Cerebellum (tissue), 4 donors: ENCODE measurements at places on chromosomes 7 and 10. TPM values are rescaled to one million over a fixed set of nuclear protein-coding genes. Genes with fewer than 3 reads are reported as not detected.

The AFAP1L2 gene
- 9.8 TPM for total RNA-seq

The NUPR2 gene
- 0.82 TPM for total RNA-seq

The ACHE gene
- 14.4 TPM for total RNA-seq

The ANKRD1 gene
- total RNA-seq = not detected

The C7orf57 gene
- total RNA-seq = 2.4 TPM

The PDE6C gene
- not detected for total RNA-seq

The RADIL gene
- 8.4 TPM for total RNA-seq

The PNLIPRP1 gene
- total RNA-seq = not detected

The LRIT1 gene
- total RNA-seq = not detected

The PPP1R3A gene
- 0.09 TPM for total RNA-seq

The TACR2 gene
- total RNA-seq = 0.82 TPM

The NPFFR1 gene
- 0.54 TPM for total RNA-seq

The FAM25G gene
- not detected for total RNA-seq

The CPA1 gene
- not detected for total RNA-seq

The PLCE1 gene
- total RNA-seq = 15.0 TPM

The LBX1 gene
- 1.6 TPM for total RNA-seq

The GPR15LG gene
- 0.36 TPM for total RNA-seq

The RNF148 gene
- 8.6 TPM for total RNA-seq

The PLEKHS1 gene
- total RNA-seq = not detected

The KEL gene
- total RNA-seq = 1.5 TPM

The CHAT gene
- total RNA-seq = 7.4 TPM

The CDC14C gene
- not detected for total RNA-seq

The TEX47 gene
- not detected for total RNA-seq

The GPER1 gene
- 0.73 TPM for total RNA-seq

The EBLN1 gene
- total RNA-seq = not detected

The HSPA12A gene
- total RNA-seq = 63.1 TPM

The TFPI2 gene
- total RNA-seq = 1.4 TPM

The ASZ1 gene
- not detected for total RNA-seq

The HABP2 gene
- not detected for total RNA-seq

The ANKRD30A gene
- not detected for total RNA-seq

The ELN gene
- total RNA-seq = 27.0 TPM

The SLC26A4 gene
- total RNA-seq = 0.45 TPM

The MRPL43 gene
- total RNA-seq = 38.1 TPM

The MACC1 gene
- total RNA-seq = 0.18 TPM

The NOS3 gene
- total RNA-seq = 1.5 TPM
